RPMI8226 (cell line): ENCODE measurements at places on chromosomes 5 and 9.
A peak's percentile ranks its signal among the peaks of the same experiment; 100 is the strongest.

DNA sequence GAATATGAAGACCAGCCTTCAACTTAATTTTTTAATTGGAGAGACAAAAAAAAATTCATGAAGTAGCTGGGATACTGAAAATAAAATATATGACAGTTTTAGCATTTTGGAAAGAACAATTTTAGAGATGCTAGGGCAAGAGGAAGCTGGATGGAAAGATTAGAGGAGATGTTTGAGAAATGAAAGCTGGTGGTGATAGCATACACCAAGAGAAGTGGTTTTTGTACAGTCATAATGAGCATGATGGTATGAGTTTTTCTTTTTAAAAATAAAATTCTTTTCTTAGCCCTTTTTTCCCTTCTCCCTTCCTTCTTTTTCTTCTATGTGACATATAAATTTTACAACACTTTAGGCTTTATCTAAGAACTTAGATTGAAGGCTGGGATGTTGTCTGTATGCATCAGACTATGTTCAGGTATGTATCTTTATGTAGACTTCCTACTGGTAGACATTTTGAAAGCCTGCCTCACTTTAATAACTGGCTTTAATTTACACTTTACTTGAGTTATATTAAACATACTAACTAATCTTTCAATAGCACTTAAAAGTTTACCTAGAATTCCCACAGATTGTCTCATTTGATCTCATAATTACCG, 522.5 kb downstream of the TLE4 start:
- no peak for DNase-seq

DNA sequence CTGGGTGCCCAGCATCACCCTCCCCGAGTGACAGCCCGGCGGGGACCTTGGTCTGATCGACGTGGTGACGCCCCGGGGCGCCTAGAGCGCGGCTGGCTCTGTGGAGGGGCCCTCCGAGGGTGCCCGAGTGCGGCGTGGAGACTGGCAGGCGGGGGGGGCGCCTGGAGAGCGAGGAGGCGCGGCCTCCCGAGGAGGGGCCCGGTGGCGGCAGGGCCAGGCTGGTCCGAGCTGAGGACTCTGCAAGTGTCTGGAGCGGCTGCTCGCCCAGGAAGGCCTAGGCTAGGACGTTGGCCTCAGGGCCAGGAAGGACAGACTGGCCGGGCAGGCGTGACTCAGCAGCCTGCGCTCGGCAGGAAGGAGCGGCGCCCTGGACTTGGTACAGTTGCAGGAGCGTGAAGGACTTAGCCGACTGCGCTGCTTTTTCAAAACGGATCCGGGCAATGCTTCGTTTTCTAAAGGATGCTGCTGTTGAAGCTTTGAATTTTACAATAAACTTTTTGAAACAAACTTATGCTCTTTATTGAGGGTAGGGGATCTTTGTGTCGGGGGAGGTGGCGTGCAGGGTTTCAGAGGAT, 1.3 kb downstream of the GADD45G start:
- peak; percentile 64 for DNase-seq

DNA sequence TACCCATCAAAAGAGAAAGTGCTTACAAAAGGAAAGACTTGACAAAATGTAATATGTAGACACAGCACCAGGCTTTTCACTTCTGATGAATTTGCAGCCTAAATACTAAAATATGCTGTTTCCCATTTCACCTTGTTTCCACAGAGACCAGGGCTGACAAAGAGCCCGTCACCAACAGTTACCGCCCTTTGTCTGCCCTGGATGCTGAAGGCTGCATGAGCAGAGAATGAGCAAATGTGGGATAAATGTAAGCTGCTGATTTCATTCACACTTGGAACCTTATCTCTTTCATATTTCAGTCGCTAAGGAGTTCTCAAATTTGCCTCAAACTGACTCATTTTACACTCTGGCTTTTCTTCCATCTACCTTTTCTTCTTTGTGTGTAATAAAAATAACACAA, 213.9 kb downstream of the TMEM167A start:
- DNase-seq: no peak

GRCh38 chr9:96195541-96195940, 106.4 kb downstream of the HSD17B3 start:
- no peak for DNase-seq

GRCh38 chr5:27158171-27158570, 119.8 kb upstream of the CDH9 start:
- no peak for DNase-seq

GRCh38 chr9:13992138-13993088, 321.5 kb downstream of the NFIB start:
- DNase-seq: no peak
